ENCODE measurements at places on chromosomes 2 and 18. TPM values are rescaled to one million over a fixed set of nuclear protein-coding genes. Genes with fewer than 3 reads are reported as not detected.

DNA sequence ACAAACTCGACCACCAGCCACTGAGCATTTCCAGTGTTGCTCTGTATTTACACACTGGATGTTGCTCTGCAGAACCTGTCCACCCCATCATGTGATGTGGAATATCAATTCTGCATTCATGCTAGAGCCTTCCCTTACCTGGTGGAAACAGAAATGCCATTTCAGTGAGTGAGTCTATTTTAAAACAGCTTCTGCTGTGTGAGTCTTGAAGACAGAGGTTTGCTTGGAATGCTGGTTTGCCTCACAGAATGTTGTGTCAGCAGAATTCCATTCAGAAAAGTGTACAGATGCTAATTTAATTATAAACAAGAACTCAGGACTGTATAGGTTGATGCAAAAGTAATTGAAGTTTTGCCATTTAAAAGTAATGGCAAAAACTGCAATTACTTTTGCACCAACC, 118.3 kb downstream of the MAP3K20 start:
- peaks cover 16% of the 10 kb centered on the region for H3K4me1 ChIP-seq
- H3K4me3 ChIP-seq = no peak overlapping the region
- no peak overlapping the region for H3K27ac ChIP-seq
- peaks cover 16% of the 10 kb centered on the region for H3K36me3 ChIP-seq
- H3K27me3 ChIP-seq = no peaks in the 10 kb centered on the region
- DNase-seq = peak; percentile 53

The GYPC gene
- 53.6 TPM for total RNA-seq

GRCh38 chr2:172972005-172972619, 103.5 kb upstream of the MAP3K20 start:
- H3K27me3 ChIP-seq = no peaks in the 10 kb centered on the region
- H3K36me3 ChIP-seq = no peaks in the 10 kb centered on the region
- H3K4me3 ChIP-seq = no peak overlapping the region
- H3K4me1 ChIP-seq = peaks cover 10% of the 10 kb centered on the region
- DNase-seq = peak; percentile 48

- no peaks in the 10 kb centered on the region for H3K36me3 ChIP-seq
- no peak overlapping the region for H3K27ac ChIP-seq
- no peak for DNase-seq
Observed at GRCh38 chr18:59172664-59173249, 33.1 kb downstream of the SEC11C start.

- H3K27ac ChIP-seq = no peak overlapping the region
- H3K36me3 ChIP-seq = no peaks in the 10 kb centered on the region
Observed at GRCh38 chr18:3675446-3675845, 225.5 kb downstream of the TGIF1 start.

GRCh38 chr18:50285631-50286321, 1.7 kb downstream of the CXXC1 start:
- H3K4me3 ChIP-seq = no peak overlapping the region
- H3K36me3 ChIP-seq = peaks cover 30% of the 10 kb centered on the region
- peaks cover 2% of the 10 kb centered on the region for H3K27me3 ChIP-seq
- DNase-seq = no peak
- no peak overlapping the region for H3K27ac ChIP-seq

The CD8B2 gene
- total RNA-seq = not detected

The PTH2R gene
- total RNA-seq = not detected

- DNase-seq = peak; percentile 12
- H3K27ac ChIP-seq = no peak overlapping the region
- H3K36me3 ChIP-seq = no peaks in the 10 kb centered on the region
- H3K27me3 ChIP-seq = peaks cover 2% of the 10 kb centered on the region
- peaks cover 10% of the 10 kb centered on the region for H3K4me1 ChIP-seq
Observed at GRCh38 chr2:68807821-68808266, 63.4 kb downstream of the BMP10 start.

The C2orf42 gene
- total RNA-seq = 31.5 TPM

DNA sequence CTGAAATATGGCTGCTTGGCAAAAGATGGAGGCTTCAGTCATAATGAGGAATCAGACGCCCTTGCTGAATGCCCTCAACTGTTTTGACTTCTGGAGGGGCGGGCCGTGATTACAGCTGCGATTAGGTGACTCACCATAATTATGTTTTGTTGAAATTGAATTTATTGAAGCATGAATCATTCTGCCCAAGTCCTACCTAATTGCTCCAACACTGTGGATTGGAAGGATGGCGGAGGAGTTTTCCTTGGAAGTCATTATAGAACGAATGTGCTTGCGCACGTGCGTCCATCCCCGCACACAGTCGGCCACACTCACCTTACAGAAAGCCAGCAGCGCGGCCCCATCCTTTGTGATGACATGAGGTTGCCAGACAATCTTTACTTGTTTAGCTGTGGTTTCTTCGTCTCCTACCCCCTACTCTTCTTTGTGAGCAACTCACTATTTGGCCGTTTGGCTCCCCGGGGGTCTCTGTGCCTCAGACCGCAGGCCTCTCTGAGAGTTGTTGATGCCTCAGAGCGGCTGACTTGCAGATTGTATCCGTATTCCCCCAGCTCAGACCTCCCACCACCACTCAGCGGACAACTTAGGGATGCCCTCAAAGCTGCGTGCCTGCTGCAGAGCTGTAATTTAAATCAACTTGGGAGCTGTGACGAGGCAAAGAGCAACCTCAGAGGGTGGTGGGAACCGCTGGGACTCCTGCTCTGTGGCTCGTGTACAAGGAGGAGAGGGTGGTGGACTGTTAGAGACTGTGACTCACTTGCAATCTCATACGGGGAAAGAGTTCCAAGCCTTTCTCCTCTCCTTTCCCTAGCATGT, 513.4 kb downstream of the TNS1 start:
- H3K4me1 ChIP-seq = no peaks in the 10 kb centered on the region
- no peaks in the 10 kb centered on the region for H3K36me3 ChIP-seq
- no peak overlapping the region for H3K4me3 ChIP-seq
- no peaks in the 10 kb centered on the region for H3K27me3 ChIP-seq
- no peak overlapping the region for H3K27ac ChIP-seq
- DNase-seq = no peak

DNA sequence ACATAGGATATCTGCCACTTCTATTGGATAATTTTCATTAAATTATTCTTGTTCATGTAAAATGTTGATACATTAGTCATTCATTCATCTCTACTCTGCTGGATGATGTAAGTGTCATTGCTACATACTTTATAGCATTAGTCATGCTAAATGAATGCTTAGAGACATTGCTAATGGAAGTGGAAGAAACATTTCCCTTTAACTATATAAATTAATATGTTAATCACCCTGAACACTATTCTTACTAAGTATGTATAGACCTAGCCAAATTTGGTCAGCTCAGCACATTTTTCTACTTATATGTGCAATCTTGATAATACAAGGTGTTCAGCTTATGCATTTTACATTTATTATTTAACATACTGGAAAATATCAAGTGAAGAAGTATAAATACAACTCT, 160.2 kb downstream of the DPP4 start:
- no peaks in the 10 kb centered on the region for H3K27me3 ChIP-seq
- H3K4me3 ChIP-seq = no peak overlapping the region
- no peaks in the 10 kb centered on the region for H3K36me3 ChIP-seq
- H3K4me1 ChIP-seq = no peaks in the 10 kb centered on the region
- DNase-seq = peak; percentile 24

DNA sequence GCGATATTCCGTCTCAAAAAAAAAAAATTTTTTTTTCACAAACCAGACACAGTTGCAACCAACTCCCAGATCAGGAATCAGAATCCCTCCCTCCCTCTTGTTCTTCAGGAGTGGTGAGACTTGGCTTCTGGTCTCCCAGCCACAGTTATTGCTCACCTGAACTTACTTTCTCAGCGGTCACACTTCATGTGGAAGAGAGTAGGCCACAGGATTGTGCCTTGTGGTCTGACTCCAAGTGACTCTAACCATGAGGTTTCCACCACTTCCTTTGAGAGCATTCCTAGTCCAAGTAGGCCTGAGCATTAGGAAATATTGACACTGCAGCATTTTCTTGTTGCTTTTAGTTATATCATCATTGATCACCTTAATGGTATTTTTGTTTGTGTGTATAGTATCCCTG, 12.1 kb downstream of the FMNL2 start:
- no peak overlapping the region for H3K27ac ChIP-seq
- peak; percentile 74 for DNase-seq
- no peak overlapping the region for H3K4me3 ChIP-seq
- H3K36me3 ChIP-seq = no peaks in the 10 kb centered on the region

DNA sequence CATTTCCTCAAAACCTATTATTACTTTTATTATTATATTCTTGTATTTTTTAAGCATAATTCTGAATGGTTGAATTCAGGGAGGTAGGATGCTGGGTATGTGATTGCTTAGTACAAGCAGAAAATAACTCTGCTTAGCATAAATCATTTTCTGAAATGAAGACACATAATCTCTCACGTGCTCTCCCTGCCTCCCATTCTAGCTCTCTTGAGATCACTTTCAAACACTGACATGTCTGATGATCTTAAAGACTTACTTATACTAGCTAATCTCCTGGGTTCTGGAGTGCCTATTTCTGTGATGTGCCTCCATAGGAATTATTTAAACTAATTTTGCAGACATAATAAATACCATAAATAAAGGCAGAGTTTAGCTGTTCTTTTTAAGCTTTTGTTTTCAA, 1136.0 kb downstream of the SUCLG1 start:
- H3K4me1 ChIP-seq = no peaks in the 10 kb centered on the region
- no peaks in the 10 kb centered on the region for H3K27me3 ChIP-seq
- H3K27ac ChIP-seq = no peak overlapping the region
- no peak for DNase-seq
- no peak overlapping the region for H3K4me3 ChIP-seq

GRCh38 chr2:38444247-38444646, 67.2 kb upstream of the ATL2 start:
- H3K27me3 ChIP-seq = peaks cover 65% of the 10 kb centered on the region
- no peak overlapping the region for H3K4me3 ChIP-seq
- H3K36me3 ChIP-seq = no peaks in the 10 kb centered on the region
- 0 out of 2 replicates have a peak, but pooled peaks cover 4% of the 10 kb centered on the region for H3K4me1 ChIP-seq
- DNase-seq = peak; percentile 43
- H3K27ac ChIP-seq = no peak overlapping the region

GRCh38 chr2:135258193-135258592, 206.1 kb downstream of the RAB3GAP1 start:
- H3K4me1 ChIP-seq = no peaks in the 10 kb centered on the region
- no peak overlapping the region for H3K27ac ChIP-seq

The CPLX4 gene
- not detected for total RNA-seq

GRCh38 chr2:246489-247144, 17.2 kb downstream of the SH3YL1 start:
- H3K27ac ChIP-seq = peak overlapping the region; percentile 87
- no peaks in the 10 kb centered on the region for H3K4me1 ChIP-seq
- no peak overlapping the region for H3K4me3 ChIP-seq
- peak; percentile 85 for DNase-seq
- H3K27me3 ChIP-seq = no peaks in the 10 kb centered on the region
- H3K36me3 ChIP-seq = peaks cover 21% of the 10 kb centered on the region

The FEV gene
- total RNA-seq = not detected

The COL4A3 gene
- total RNA-seq = not detected

DNA sequence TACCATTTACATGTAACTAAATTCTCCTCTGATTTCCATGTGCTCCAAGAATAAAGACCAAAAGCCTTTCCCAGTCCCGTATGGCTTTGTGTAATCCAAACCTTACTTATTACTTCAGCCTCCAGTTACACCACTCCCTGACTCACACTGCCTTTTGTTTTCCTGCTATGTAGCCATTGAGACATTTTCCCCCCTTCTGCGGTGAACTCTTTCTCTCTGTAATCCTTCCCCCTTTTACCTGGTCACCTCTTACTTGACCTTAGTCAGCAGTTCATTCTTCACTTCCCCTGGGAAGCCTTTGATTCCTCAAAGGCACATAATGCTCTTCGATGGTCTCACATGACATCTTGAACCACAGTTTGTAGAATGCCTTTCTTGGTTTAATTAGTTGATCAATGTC, 256.0 kb upstream of the FANCL start:
- no peaks in the 10 kb centered on the region for H3K4me1 ChIP-seq
- H3K27ac ChIP-seq = no peak overlapping the region
- H3K27me3 ChIP-seq = no peaks in the 10 kb centered on the region
- H3K36me3 ChIP-seq = no peaks in the 10 kb centered on the region

DNA sequence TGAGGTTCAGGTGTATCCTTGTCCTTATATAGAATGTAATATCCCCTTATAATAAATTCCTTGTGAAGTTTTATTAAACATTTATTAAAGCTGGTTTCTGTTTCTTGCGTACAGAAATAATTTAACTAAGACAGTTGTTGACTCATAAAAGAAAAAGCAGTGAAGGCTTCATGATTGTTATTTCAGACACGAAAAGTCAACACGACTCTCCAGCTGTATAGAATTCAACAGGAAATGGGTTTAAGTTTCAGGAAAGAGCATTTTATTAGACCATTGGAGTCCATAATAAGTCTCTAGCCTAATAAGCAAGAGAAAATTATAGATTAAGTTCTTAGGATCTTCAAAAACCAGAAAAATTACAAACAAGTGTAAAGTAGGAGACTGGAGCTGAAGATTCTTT, 62.2 kb downstream of the KCNE4 start:
- H3K36me3 ChIP-seq = no peaks in the 10 kb centered on the region
- H3K4me3 ChIP-seq = no peak overlapping the region
- no peak overlapping the region for H3K27ac ChIP-seq
- H3K4me1 ChIP-seq = no peaks in the 10 kb centered on the region
- no peaks in the 10 kb centered on the region for H3K27me3 ChIP-seq
- no peak for DNase-seq

The CTDP1 gene
- 17.6 TPM for total RNA-seq

DNA sequence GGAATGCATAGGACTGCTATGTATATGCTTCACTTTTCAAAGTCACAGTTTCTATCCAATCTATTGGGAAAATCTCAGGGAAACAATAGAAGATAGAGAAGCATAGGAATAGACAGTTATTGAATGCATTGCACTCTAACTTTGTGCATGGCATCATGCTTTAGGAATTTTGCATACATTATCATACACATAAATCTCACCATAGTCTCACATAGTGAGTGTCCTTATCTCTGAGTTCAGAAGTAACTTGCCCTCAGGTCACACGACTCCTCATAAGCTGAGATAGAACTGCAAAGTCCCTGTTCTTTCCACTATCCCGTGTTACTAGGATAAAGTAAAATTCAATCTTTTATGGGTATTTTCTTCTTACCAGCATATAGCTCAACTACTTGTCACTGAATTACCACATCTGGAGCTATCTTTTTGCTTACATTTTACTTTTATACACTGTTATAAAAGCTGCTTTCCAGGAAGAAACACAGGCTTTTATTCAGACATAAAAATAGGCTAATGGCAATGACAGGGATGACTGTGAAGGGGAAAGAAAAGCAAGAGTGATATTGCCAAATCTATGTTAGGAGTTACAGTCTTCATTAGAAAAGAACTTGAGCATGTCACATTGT, 666.9 kb downstream of the XIRP2 start:
- no peaks in the 10 kb centered on the region for H3K27me3 ChIP-seq
- H3K4me1 ChIP-seq = no peaks in the 10 kb centered on the region
- no peak overlapping the region for H3K4me3 ChIP-seq
- H3K27ac ChIP-seq = no peak overlapping the region
- H3K36me3 ChIP-seq = no peaks in the 10 kb centered on the region

The MOGAT1 gene
- total RNA-seq = not detected

The PTGR3 gene
- total RNA-seq = 16.1 TPM

- H3K27ac ChIP-seq = no peak overlapping the region
- peaks cover 3% of the 10 kb centered on the region for H3K27me3 ChIP-seq
- H3K36me3 ChIP-seq = no peaks in the 10 kb centered on the region
Observed at GRCh38 chr18:47953471-47953931, 23.0 kb upstream of the SMAD2 start.

GRCh38 chr18:31773774-31774476, 13.2 kb upstream of the SLC25A52 start:
- no peaks in the 10 kb centered on the region for H3K4me1 ChIP-seq
- no peak overlapping the region for H3K27ac ChIP-seq
- H3K4me3 ChIP-seq = no peak overlapping the region
- H3K36me3 ChIP-seq = no peaks in the 10 kb centered on the region
- H3K27me3 ChIP-seq = no peaks in the 10 kb centered on the region
- no peak for DNase-seq

The ERMN gene
- not detected for total RNA-seq

- DNase-seq = no peak
- H3K4me3 ChIP-seq = no peak overlapping the region
- H3K27me3 ChIP-seq = no peaks in the 10 kb centered on the region
- H3K27ac ChIP-seq = no peak overlapping the region
Observed at GRCh38 chr2:607709-608108, 69.5 kb downstream of the TMEM18 start.
